ENCODE measurements at places on chromosomes 7 and 10. TPM values are rescaled to one million over a fixed set of nuclear protein-coding genes. Genes with fewer than 3 reads are reported as not detected.

PPIA gene
- total RNA-seq, result 668 TPM

SEMA3A gene
- 6.3 TPM for total RNA-seq

CTTNBP2 gene
- 10.0 TPM for total RNA-seq

CNTNAP2 gene
- 7.0 TPM for total RNA-seq

PLAC9 gene
- total RNA-seq, result 3.3 TPM

ITIH2 gene
- total RNA-seq, result not detected

FAM237B gene
- not detected for total RNA-seq

GIMAP1 gene
- 3.1 TPM for total RNA-seq

AKR1D1 gene
- total RNA-seq, result not detected

ACTL6B gene
- not detected for total RNA-seq

ASZ1 gene
- total RNA-seq, result not detected

ANKRD30A gene
- total RNA-seq, result not detected

C10orf53 gene
- total RNA-seq, result not detected

PCGF6 gene
- 7.7 TPM for total RNA-seq

PDGFA gene
- total RNA-seq, result 35.5 TPM

VSTM4 gene
- 68.9 TPM for total RNA-seq

NAT16 gene
- total RNA-seq, result not detected

CHCHD2 gene
- 389 TPM for total RNA-seq

LEP gene
- total RNA-seq, result 0.15 TPM

SND1 gene
- total RNA-seq, result 103 TPM

ARL3 gene
- total RNA-seq, result 23.3 TPM

CYP2C19 gene
- total RNA-seq, result not detected

GPRIN2 gene
- 0.61 TPM for total RNA-seq

All from ovary (tissue), 10 donors.